Fibroblast of mammary gland (primary cell): ENCODE measurements at places on chromosomes 6 and 20.

GRCh38 chr20:58106143-58106750 lies 122.2 kb downstream of the ANKRD60 start:
- DNase-seq: no peak

DNA sequence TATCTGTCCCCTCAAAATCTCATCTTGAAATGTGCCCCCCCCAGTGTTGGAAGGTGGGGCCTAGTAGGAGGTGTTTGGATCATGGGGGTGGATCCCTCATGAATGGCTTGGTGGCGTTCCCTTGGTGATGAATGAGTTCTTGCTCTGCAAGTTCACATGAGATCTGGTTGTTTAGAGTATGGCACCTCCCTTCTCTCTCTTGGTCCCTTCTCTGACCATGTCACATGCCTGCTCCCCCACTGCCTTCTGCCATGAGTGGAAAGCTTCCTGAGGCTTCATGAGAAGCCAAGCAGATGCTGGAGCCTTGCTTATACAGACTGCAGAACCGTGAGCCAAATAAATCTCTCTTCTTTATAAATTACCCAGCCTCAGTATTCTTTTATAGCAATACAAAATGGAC lies 70.9 kb downstream of the MAN1A1 start:
- DNase-seq: no peak

DNA sequence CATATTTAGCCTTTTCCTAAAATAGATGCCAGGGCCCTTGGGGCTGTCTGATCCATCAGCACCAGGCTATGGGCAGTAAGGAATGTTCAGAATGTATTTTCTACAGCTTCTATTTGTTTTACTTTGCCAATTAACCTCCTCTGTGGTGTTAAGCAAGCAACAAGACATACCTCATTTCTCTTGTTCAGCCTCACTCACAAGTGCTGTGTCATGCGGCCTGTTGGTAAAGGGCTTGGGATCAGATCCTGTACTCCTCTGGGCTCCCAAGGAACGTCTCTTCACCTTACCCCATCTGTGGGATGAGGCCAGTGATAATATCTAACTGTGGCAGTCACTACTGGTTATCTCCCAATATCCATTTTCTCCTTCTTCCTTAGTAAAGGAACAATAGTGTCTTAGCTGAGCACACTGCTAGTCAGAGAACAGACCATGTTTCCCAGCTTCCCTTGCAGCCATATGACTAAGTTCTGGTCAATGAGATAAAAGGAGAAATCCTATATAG lies 7.0 kb upstream of the DSTN start:
- peak; percentile 72 for DNase-seq

DNA sequence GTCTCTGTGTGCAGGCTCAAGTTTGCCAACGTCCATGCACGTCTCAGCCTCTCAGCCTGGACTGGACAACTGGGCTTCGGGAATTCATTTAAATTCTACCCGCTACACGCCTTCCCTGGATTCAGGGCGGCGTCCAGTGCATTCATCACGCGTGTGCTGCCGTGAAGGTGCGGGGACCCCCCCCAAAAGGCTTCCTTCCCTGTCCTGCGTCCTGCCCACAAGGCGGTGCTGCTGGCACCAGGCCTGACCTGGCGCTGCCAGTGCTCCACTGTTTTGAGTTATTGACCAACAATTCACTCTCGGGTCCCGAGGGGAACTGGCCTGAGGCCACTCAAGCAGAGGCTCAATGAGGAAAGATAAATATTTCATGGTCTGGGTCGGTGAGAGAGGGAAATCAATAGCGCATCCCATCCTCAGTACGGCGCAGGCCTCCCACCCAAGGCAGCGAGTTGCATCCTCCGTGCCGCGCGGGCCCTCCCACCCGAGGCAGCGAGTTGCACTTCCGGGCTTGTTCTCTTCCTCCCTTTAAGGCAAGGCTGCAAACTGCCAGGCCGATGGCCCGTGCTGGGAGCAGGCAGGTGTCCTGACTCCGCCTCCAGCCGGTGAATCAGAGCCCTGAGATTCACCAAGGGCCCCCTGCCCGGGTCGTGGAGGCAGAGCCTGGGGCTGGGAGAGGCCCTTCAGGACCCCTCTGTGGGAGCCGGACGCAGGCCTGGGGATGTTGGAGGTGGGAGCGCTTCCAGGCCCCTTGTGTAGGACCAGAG lies 22.8 kb upstream of the BHLHE23 start:
- DNase-seq: no peak
